ENCODE measurements at places on chromosomes 13 and 19.
A peak's percentile ranks its signal among the peaks of the same experiment; 100 is the strongest.

DNA sequence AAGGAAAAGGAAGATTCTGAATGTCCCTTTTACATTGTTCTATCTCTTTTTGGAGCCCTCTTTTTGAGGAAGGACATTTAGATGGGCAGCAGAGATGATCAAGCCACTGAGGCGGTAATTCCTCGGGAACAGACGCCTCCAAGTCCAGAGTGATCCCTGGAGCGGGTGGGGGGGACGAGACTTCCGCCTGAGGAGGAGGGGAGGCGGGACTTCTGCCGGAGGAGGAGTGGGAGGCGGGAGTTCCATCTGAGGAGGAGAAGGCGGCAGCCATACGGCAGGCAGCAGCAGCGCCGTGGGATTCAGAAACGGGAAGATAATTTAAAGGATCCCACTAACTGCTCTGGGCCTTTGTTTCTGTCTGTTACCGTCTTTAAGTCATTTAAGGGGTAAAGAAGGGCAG lies 37.6 kb upstream of the CD177 start:
- no peak for DNase-seq

DNA sequence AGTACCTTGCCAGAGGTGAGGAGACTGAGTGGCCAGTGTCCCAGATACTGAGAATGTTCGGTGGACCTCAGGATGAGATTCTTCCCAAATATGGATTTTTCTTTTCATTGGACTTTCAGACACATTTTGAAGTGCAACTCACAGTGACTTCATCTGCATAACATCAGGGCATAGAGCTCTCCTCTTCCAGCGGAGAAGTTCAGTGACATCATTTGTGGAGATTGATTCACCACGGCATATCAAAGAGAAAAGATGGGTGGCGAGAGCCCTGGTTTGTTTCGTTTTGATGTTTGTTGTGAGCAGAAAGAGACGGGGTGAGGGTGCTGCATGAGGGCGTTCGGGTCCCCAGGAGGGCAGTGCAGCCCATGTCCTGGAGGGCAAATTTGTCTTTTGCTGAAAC lies 120.1 kb upstream of the GPR12 start:
- DNase-seq = peak; percentile 23

DNA sequence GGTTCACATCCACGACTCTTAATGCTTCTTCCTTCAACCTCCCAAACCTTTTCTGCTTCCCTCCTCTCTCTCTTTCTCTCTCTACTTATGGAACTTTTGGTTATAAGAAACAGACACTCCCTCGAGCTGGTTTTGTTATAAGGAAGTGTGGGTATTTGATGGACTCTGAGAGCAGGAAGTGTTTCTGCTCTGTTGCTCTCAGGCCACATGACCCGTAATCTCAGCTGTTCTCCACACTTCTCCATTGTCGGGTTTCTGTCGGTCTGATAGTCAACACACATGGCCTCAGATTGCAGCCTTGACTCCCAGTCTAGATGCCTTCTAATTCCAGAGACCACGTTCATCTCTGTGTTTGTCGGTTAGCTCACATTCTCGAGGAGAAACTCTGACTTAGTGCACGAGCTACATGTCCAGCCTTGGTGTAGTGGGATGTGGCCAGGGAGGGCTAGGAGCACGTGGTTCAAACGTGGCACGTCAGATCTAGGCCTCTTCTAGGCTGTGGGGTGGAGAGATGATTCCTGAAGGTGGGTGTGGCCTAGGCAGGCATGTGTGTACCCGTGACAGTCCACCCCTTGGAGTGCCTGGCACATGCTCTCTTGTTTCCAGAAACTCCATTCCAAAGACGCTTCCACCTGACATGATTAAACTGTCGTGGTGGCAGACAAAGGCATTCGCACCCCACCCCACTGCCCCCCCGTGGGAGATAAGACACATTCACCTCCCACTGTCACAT lies 26.3 kb downstream of the CNFN start:
- no peak for DNase-seq

- no peak for DNase-seq
These were observed 145.0 kb downstream of the KDM4B start for GRCh38 chr19:5113633-5114586.

DNA sequence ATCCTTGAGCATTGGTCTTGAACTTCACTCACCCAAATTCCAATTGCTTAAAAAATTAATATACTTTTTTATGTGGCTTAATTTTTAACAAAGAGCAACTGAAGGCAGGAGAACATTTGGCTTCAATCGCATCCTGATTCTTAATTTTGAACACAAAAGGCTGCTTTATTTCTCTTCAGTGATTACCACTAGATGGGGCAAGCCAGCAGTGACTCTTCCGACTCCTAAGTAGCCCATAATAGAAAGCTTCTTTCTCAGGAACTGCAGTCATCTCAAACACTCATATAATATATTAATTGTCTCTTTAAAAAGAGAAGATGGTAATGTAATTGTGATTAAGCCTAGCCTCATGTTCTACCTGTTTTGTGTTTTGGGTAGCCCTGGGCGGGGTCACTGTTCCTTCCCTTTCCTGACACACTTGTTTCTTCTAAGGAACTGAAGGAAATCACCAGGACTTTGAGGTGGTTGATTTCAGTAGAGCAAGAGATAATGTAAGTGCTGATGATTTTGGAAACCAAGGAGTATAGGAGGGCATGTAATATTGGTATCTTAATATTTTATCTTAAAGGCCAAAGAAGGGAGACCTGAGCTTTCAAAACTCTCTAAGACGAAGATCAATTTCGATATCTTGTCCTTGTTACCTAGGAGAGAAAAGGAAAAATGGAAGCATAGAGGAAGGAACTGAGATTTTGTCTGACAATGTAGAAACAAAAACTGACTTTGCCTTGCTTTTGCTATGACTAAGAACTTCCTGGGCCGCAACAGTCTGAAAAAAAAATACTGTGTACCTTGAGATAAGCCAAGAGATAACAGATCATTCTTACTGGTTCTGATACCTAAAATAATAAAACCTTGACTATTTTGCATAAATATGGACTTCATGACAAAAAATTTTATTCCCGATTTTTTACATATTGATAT lies 73.1 kb downstream of the TNFSF13B start:
- DNase-seq = peak; percentile 29

DNA sequence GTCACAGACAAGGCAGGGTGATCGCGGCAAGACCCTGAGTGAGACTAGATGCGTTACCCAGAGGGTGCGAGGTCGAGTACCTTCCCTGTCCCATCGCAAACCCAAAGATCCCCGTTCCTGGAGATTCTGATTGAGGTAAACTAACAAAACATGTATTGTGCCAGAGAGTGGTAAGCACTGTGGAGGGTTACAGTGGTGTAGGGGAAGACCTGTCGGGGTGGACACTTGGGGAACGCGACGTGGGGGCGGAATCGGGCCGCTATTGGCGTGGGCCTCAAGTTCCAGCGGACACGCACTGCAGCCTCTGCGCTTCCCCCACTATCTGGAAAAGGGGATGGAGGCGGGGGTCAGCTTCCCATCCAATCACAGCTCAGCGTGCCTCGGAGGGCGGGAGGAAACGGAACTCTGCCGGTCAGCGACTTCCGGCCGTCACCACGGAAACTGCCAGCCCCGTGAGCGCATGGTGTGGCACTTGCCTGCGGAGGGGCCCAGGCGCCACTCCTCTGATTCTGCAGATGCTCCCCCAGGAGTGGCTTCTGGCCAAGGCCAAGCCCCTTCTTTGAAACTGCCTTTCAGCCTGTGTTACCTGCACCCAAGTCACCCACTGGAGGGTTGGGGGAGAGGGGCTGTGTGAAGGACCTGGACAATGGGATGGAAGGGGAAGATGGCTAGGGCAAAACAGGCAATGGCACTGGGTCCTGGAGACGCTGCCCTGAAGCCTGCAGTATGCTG lies 1.0 kb upstream of the UBE2M start:
- peak; percentile 96 for DNase-seq

- no peak for DNase-seq
These were observed 40.5 kb downstream of the TEX26 start for GRCh38 chr13:30972888-30973377.

GRCh38 chr19:29680447-29680846 lies 15.2 kb downstream of the PLEKHF1 start:
- peak; percentile 37 for DNase-seq

- DNase-seq = no peak
These were observed 293.3 kb downstream of the ZNF536 start for GRCh38 chr19:30665449-30665848.

DNA sequence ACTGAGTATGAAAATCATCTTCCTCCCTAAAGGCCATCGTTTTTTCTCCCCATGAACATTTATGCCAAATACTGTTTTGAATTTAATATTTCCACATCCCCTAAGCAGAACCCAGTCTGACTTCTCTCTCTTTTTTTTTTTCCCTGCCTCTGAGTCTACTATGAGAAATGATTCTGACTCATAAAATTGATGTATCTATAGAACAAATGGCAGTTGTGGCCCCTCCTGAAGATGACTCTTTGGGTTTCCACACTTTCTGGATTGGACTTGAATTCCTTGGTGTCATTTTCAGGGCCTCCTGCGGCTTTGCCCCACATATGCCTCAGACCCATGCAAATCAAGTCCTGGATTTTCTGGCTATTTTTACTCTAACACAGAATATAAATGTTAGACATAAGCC lies 22.7 kb upstream of the NAXD start:
- DNase-seq = peak; percentile 28

DNA sequence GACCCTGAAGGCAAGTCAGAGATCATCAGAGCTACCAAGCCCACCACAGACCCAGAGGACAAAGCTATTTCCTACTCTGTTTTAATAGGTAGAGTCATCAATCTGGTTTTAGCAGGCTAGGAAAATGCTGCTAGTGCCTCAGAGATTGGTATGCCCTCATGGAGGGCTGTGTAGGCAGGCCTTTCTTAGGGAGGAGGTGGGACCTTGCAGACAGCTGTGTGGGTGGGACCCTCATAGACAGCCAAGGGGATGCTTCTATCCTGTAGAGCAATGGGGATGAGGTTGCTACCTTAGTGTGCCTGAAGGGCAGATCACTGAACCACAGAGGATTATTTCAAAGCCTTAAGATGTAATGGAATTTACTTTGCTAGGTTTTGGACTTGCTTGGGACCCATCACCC lies 534.9 kb upstream of the KLF12 start:
- DNase-seq = no peak

- DNase-seq = no peak
These were observed 35.2 kb downstream of the TSC22D1 start for GRCh38 chr13:44540761-44541434.

- DNase-seq = peak; percentile 49
These were observed 23.3 kb downstream of the LYPD4 start for GRCh38 chr19:41821003-41821735.

- DNase-seq = no peak
These were observed 45.5 kb upstream of the ZNF91 start for GRCh38 chr19:23440791-23441190.

Measured in AG08395 (cell line).